ENCODE measurements at places on chromosomes 5 and 9. TPM values are rescaled to one million over a fixed set of nuclear protein-coding genes. Genes with fewer than 3 reads are reported as not detected.

UGT3A1 gene
- not detected for total RNA-seq

F12 gene
- total RNA-seq = 7.9 TPM

CCL28 gene
- total RNA-seq = 12.4 TPM

KCNIP1 gene
- total RNA-seq = not detected

DNA sequence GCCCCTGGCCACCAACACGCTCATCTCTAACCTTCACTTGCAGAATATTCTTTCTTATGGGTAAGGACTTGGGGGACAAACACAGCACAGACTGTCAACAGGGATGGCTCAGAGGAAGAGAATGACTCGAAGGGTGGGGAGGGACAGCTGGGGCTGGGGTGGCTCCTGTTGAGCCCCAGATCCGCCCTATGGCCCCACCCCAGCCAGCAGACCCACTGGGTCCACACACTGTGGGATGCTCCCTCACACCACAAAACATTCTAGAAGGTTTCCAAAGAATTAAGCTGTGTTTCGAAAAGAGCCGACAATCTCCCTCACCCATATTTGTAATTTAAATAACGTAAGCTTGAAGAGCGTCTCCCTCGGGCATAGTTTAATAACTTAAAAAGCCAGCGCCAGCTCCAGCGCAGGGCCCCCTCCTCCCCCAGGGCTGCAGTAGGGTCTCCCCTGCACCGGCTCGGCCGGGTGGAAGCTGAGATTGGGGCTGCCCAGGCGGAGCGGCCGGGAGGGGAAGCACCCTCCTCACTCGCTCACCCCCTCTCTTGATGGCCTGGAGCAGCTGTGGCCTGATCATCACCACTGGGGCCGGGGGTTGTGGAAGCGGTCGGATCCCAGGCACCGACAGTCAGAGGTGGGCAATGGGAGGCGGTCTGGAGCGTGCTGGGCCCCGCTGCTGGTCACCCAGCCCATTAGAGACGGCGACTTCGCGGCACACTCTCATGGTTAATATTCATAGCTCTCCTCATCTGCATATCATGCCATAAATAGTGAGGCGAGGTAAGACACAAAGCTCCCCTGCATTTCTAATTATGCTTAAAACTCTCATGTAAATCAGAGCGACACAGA is 37.6 kb downstream of the NACC2 start:
- no peak for DNase-seq

DNA sequence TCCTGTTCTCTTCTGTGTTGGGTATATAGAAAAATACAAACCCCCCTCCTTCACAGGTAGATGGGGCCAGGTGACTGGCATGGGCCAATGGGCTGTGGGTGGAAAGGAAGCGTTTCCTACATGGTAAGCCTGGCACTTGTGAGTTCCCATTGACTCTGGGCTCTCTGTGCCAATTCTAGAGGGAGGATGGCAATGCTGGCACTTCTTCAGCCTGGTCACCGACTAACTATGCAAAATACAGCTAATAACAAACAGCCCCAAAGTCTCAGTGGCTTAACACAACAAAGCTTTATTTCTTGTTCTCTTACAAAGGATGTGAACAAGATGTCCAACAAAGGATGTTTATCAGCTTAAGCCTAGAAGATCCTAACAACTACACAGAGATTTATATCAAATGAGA is 258.1 kb downstream of the SYK start:
- DNase-seq = no peak

- no peak for DNase-seq
Observed at GRCh38 chr5:118519466-118519865, 468.9 kb downstream of the DTWD2 start.

DNA sequence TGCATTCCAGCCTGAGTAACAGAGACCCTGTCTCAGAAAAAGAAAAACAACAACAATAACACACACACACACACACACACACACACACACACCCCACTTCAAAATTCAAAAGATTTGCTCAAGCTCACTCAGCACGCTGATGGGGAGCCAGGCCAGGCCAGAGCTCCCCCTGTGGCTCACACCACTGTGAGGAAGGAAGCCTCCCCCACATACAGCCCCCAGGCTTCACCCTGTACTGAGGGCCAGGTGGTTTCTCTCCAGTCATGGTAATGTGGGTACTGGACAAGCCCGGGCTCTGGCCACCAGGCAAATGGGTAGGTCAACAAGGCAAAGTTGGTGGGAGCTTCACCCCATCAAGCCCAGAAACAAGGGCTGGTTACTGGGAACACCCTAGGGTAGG is 19.0 kb downstream of the ATOX1 start:
- DNase-seq = no peak

DNA sequence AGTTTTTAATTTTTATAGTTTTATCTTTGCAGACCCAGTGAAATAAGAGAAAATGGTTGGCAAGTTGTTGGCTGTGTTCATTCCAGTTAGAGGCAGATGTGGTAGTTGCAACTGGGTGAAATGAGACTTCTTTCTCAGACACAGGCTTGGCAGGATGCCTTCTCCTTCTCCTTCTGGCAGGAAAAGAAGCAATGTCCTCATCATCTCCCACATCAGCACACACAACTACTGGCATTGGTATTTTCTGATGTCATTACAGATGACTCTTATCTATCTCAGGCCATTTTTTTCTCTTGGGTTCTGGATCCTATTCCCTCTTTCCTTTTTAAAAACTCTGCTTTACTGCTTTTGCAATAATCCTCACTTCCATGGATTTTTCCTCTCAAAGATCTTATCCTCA is 103.3 kb upstream of the EDIL3 start:
- DNase-seq = no peak

- no peak for DNase-seq
Observed at GRCh38 chr5:53913941-53914340, 353.5 kb downstream of the NDUFS4 start.

DNA sequence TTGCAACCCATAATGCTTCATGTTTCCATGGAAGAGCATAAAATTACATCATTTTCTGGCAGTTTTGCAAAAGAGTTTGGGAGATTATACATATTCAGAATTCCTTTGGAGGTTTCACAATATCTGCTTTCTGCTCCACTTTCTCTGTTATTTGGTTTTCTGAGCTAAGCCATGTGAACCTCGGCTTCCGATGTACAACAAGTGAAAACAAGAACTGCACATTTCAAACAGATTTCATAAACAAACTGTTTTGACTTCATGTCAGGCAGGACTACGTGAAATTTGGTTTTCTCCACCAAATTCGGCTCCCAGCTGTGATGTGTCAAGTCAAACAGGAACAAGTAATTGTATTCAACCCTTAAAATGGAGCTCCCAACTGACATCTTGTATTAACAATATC is 609.8 kb downstream of the IRX1 start:
- DNase-seq = no peak

- no peak for DNase-seq
Observed at GRCh38 chr5:178078197-178079010, 34.9 kb upstream of the N4BP3 start.
